Activated CD4-positive, alpha-beta T cell treated with anti-CD3 and anti-CD28 coated beads, Interleukin-2, amount 10 ng/mL, durations not matched to agents 24 days and 14 days (primary cell): ENCODE measurements at places on chromosomes 2 and 18. TPM values are rescaled to one million over a fixed set of nuclear protein-coding genes. Genes with fewer than 3 reads are reported as not detected.
A peak's percentile ranks its signal among the peaks of the same experiment; 100 is the strongest.

L3MBTL4 gene
- total RNA-seq = 0.26 and 0.28 TPM in 2 replicates

DUSP19 gene
- total RNA-seq = 1.0 and 2.3 TPM in 2 replicates

MDH1 gene
- total RNA-seq = 195 and 208 TPM in 2 replicates

REG1B gene
- total RNA-seq = not detected in 2 replicates

TXNDC2 gene
- not detected in 2 replicates for total RNA-seq

ERMN gene
- total RNA-seq = 1.4 and 1.6 TPM in 2 replicates

LOXHD1 gene
- total RNA-seq = not detected in 2 replicates

TOGARAM2 gene
- 4.8 and 6.7 TPM in 2 replicates for total RNA-seq

CNOT11 gene
- total RNA-seq = 65.0 and 69.6 TPM in 2 replicates

MC4R gene
- total RNA-seq = not detected in 2 replicates

PDE1A gene
- not detected in 2 replicates for total RNA-seq

PLEKHH2 gene
- total RNA-seq = 0.52 and 0.65 TPM in 2 replicates

POLE4 gene
- 53.1 and 58.3 TPM in 2 replicates for total RNA-seq

NXPH2 gene
- not detected in 2 replicates for total RNA-seq

- peaks cover 21% of the 10 kb centered on the region for H3K27me3 ChIP-seq
- no peak overlapping the region for H3K27ac ChIP-seq
- no peaks in the 10 kb centered on the region for H3K4me1 ChIP-seq
- no peak overlapping the region for H3K4me3 ChIP-seq
Measured at GRCh38 chr18:23752796-23753195, 63.5 kb downstream of the LAMA3 start.

GRCh38 chr18:13221869-13222855 lies 3.6 kb downstream of the LDLRAD4 start:
- no peak for DNase-seq
- H3K27me3 ChIP-seq = peaks cover 15% of the 10 kb centered on the region
- H3K4me3 ChIP-seq = no peak overlapping the region
- peaks cover 5% of the 10 kb centered on the region for H3K36me3 ChIP-seq
- H3K27ac ChIP-seq = no peak overlapping the region

DNA sequence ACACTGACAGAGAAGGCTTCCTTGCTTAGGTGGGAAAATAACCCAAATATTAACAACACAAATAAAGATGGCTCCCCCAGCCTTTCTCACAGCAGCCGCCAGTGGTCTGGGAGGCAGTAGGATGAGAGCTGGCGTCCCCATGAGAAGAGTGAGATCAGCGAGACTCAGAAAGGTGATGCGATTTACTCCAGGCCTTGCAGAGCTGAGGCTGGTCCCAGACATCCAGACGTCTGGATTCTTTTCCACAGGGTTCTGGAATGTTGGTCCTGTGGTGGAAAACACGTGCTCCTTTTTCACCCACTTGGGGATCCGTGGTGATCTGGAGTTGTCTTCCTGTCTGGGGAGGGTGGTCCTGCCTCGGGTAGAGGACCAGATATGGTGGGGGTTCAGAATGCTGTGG lies 190.6 kb downstream of the CTIF start:
- no peak overlapping the region for H3K4me3 ChIP-seq
- no peak for DNase-seq
- no peak overlapping the region for H3K27ac ChIP-seq
- H3K27me3 ChIP-seq = peaks cover 2% of the 10 kb centered on the region
- H3K4me1 ChIP-seq = peaks cover 6% of the 10 kb centered on the region
- H3K36me3 ChIP-seq = no peaks in the 10 kb centered on the region

DNA sequence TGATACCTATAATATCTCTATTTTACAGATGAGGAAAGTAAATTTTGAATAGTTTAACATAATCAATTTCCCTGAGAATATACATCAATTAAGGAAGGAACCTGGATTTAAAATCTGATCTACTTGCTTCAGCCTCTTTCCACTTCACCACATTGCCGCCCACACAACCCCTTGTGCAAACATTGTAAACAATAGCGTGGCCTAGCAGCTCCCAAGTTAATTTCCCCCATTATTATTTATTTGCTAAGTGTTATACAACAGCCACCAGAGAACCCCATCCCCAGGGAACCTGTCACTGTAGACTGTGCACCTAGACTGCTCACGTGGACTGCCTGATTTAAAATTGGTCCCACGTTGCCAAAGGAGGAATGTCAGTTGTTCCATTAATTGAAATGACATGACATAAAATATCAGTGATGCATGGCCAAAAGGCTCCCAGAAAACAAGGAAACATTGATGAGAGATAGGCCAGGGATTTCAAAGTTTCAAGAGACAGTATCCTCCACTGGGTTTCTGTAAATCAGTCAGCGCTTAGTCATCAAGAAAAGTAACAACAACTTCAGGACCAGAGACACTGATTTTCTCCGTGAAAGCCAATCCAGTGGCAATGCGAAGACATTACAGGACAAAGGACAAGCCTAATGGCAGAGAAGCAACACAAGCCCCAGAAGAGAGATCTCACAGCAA lies 41.3 kb downstream of the SCG2 start:
- H3K4me3 ChIP-seq = no peak overlapping the region
- H3K27me3 ChIP-seq = peaks cover 5% of the 10 kb centered on the region
- no peak overlapping the region for H3K27ac ChIP-seq
- peaks cover 2% of the 10 kb centered on the region for H3K4me1 ChIP-seq
- DNase-seq = no peak

DNA sequence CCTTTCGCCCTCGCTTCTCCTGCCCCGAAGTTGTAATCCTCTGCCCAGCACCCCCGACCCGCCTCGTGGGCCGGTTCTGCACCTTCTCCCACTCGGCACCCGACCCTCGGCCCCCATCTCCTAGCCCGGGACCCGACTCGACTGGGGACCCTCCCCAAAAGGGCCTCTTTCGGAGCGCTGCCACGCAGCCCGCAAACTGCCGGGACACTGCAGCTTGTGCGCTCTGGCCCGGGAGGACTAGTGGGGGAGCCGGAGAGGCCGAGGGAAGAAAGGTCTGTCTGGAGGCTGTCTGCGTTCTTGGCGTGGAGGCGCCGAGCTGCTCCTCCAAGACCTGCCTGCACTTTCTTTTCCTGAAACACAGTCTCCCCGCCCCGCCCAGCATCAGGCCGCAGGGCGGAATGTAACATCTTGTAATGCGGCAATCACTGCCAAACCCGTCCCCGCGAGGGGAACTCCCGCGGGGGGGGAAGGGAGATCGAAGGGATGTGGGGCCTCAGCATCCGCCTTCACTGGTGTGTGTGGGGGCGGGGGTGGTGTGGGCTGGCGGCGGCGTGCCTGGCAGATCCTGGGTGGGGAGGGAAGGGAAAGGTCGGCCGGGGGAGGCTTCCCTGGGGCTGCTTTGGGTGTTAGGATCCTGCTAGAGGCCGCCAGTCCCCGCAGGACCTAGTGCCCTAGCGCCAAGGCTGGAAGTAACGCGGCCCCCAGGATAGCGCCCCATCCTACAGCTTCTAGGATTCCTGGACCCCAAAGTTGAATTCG lies 7.4 kb downstream of the DLX2 start:
- H3K36me3 ChIP-seq = peaks cover 10% of the 10 kb centered on the region
- peaks cover 28% of the 10 kb centered on the region for H3K4me1 ChIP-seq
- H3K27me3 ChIP-seq = peaks cover 76% of the 10 kb centered on the region
- H3K27ac ChIP-seq = peak overlapping the region; percentile 37

- peak overlapping the region; percentile 99 for H3K27ac ChIP-seq
- H3K27me3 ChIP-seq = no peaks in the 10 kb centered on the region
- peaks cover 13% of the 10 kb centered on the region for H3K36me3 ChIP-seq
- peak overlapping the region; percentile 99 for H3K4me3 ChIP-seq
- peak; percentile 82 for DNase-seq
Measured at GRCh38 chr18:31942291-31942998, 483 bp downstream of the TRAPPC8 start.

- no peaks in the 10 kb centered on the region for H3K36me3 ChIP-seq
- H3K27ac ChIP-seq = no peak overlapping the region
- peaks cover 11% of the 10 kb centered on the region for H3K27me3 ChIP-seq
- DNase-seq = no peak
- no peak overlapping the region for H3K4me3 ChIP-seq
- H3K4me1 ChIP-seq = no peaks in the 10 kb centered on the region
Measured at GRCh38 chr18:78724214-78724914, 255.3 kb upstream of the SALL3 start.

GRCh38 chr2:183292028-183292427 lies 167.8 kb downstream of the NUP35 start:
- no peak for DNase-seq
- H3K27ac ChIP-seq = no peak overlapping the region
- H3K4me3 ChIP-seq = no peak overlapping the region

GRCh38 chr2:63012541-63012940 lies 38.1 kb upstream of the OTX1 start:
- H3K4me1 ChIP-seq = no peaks in the 10 kb centered on the region
- no peaks in the 10 kb centered on the region for H3K36me3 ChIP-seq
- H3K4me3 ChIP-seq = no peak overlapping the region
- H3K27me3 ChIP-seq = no peaks in the 10 kb centered on the region
- no peak for DNase-seq

- H3K27me3 ChIP-seq = peaks cover 2% of the 10 kb centered on the region
- DNase-seq = no peak
- no peak overlapping the region for H3K27ac ChIP-seq
- no peaks in the 10 kb centered on the region for H3K36me3 ChIP-seq
- H3K4me3 ChIP-seq = no peak overlapping the region
Measured at GRCh38 chr2:23231865-23232264, 153.1 kb upstream of the KLHL29 start.

- no peak overlapping the region for H3K4me3 ChIP-seq
- no peaks in the 10 kb centered on the region for H3K27me3 ChIP-seq
- peaks cover 31% of the 10 kb centered on the region for H3K4me1 ChIP-seq
- DNase-seq = no peak
- H3K36me3 ChIP-seq = peaks cover 20% of the 10 kb centered on the region
Measured at GRCh38 chr2:47867205-47867604, 39.1 kb downstream of the FBXO11 start.

GRCh38 chr2:68475110-68475509 lies 7.7 kb downstream of the APLF start:
- no peaks in the 10 kb centered on the region for H3K36me3 ChIP-seq
- no peak overlapping the region for H3K4me3 ChIP-seq
- H3K27me3 ChIP-seq = peaks cover 1% of the 10 kb centered on the region

- peaks cover 25% of the 10 kb centered on the region for H3K4me1 ChIP-seq
- no peak overlapping the region for H3K27ac ChIP-seq
- no peak overlapping the region for H3K4me3 ChIP-seq
- H3K27me3 ChIP-seq = peaks cover 5% of the 10 kb centered on the region
Measured at GRCh38 chr2:85718009-85718391, 23.8 kb downstream of the GNLY start.

DNA sequence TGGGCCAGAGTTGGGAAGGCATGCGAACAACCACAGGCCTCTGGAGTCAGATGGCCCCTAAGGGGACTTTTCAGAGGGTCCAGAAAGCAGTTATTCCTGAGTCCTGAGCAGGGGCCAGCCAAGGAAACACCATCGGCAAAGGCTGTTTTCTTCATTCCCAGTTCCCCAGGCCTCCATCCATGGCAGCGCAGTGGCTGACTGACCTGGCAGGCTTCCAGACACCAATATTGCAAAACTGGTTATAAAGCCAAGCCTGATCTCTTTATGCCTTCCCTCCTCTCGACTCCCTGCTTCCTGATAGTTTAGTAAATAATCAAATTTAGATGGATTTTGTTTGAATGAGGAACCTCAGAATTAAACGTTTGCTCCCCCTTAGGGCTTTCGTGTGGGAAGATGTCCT lies 133.4 kb upstream of the ITGA6 start:
- H3K4me1 ChIP-seq = no peaks in the 10 kb centered on the region
- peaks cover 30% of the 10 kb centered on the region for H3K27me3 ChIP-seq
- no peak overlapping the region for H3K27ac ChIP-seq
- no peak for DNase-seq
- H3K36me3 ChIP-seq = no peaks in the 10 kb centered on the region
- H3K4me3 ChIP-seq = no peak overlapping the region

- H3K27me3 ChIP-seq = no peaks in the 10 kb centered on the region
- H3K36me3 ChIP-seq = peaks cover 21% of the 10 kb centered on the region
- H3K4me3 ChIP-seq = no peak overlapping the region
Measured at GRCh38 chr2:239112127-239112774, 264.4 kb downstream of the TWIST2 start.

DNA sequence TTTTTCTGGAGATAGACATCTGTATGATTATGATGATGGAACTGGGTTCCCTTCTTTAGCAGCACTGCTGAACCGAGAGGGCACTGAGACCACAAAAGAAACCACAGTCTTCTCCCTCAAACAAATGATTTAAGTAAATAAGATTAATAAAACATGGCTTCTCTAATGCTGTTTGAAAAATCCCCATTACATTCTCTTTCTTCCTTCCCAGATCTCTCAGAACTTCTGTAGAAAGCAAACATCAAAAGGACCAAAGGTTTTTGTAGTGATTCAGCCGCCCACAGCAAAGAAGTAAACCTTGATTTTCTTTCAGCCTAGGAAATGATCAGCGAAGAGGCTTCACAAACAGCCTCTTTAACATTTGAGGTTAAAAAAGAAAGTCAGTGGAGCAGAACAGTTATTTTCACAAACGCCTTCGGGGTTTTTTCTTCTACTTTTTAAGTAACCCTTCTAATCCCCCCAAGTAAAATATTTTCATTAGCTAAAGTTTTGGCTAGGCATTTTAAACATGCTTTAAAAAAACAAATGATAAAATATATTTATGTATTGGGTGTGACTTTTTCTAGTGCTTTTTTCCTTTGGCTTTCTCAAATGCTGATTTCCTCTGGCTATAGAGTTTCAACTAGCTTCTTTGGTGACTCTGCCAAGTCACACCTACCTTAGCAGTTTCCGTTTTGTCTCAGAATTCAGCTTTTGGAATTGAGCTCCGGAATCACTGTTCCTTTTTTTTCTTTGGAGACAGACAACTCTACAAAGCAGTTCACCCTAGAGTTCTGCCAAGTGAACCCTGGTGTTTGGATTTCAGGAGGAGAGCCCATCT lies 89.6 kb downstream of the UPP2 start:
- H3K27me3 ChIP-seq = peaks cover 29% of the 10 kb centered on the region
- no peaks in the 10 kb centered on the region for H3K36me3 ChIP-seq
- peaks cover 16% of the 10 kb centered on the region for H3K4me1 ChIP-seq
- H3K27ac ChIP-seq = peak overlapping the region; percentile 71
- peak; percentile 77 for DNase-seq

DNA sequence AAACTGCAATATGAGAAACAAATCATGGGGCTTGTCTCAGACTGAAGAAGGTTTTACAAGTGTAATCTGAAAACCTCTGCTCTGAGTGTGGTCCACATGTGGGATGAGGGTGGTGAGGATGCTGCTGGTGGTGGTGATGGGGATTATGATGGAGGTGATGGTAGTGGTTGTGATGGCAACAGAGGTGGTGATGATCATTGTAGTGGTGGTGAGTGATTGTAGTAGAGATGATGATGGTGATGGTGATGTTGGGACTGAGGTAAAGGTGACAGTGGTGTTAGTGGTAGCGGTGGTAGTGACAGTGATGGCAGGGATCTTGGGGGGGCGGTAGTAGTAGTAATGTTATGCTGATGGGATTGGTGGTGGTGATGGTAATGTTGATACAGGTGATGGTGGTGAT lies 217.8 kb downstream of the ANAPC1 start:
- H3K36me3 ChIP-seq = no peaks in the 10 kb centered on the region
- H3K27me3 ChIP-seq = peaks cover 23% of the 10 kb centered on the region
- no peak for DNase-seq
- H3K4me3 ChIP-seq = no peak overlapping the region
- peaks cover 27% of the 10 kb centered on the region for H3K4me1 ChIP-seq

GRCh38 chr2:68379184-68379708 lies 14.2 kb downstream of the PLEK start:
- H3K27me3 ChIP-seq = peaks cover 38% of the 10 kb centered on the region
- DNase-seq = peak; percentile 63
- peaks cover 2% of the 10 kb centered on the region for H3K36me3 ChIP-seq
- H3K4me1 ChIP-seq = peaks cover 11% of the 10 kb centered on the region
- peak overlapping the region; percentile 3 for H3K4me3 ChIP-seq
